Lung microvascular endothelial cell (primary cell): ENCODE measurements at places on chromosomes 12 and 14. TPM values are rescaled to one million over a fixed set of nuclear protein-coding genes. Genes with fewer than 3 reads are reported as not detected.

The IL22 gene
- total RNA-seq, result not detected in 2 replicates

- no peak for DNase-seq
Observed at GRCh38 chr12:54956818-54957641, 27.5 kb downstream of the TESPA1 start.

GRCh38 chr12:105451211-105451610, 120.7 kb downstream of the C12orf75 start:
- DNase-seq, result no peak

- DNase-seq, result no peak
Observed at GRCh38 chr12:112616469-112617152, 174.9 kb upstream of the RPH3A start.

The CLEC14A gene
- total RNA-seq, result 90.1 and 121 TPM in 2 replicates

The TTC8 gene
- total RNA-seq, result 5.0 and 7.2 TPM in 2 replicates

DNA sequence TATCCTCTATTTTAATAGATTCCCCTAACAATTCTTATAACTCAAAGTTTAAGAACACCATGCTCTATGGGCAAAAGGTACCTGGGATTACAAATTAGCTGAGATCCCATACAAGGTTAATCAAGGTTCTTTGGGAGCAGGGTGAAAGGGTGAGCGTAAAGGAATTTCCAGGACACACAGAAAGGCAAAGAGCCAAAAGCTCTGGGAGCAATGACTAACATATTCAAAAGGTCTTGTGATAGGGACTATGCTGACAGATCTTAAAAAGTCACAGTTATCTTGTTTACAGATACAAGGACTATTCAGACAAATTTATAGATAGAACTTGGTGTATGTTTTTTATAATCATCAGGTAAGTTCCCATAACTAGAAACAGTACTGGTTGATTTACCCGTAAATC, 19.5 kb upstream of the PPFIBP1 start:
- DNase-seq, result no peak

The GPD1 gene
- total RNA-seq, result under 0.01 TPM in 1 of 2 replicates, not detected in the other
